Bone marrow (tissue), 2 donors: ENCODE measurements at places on chromosomes 13 and 19.
A peak's percentile ranks its signal among the peaks of the same experiment; 100 is the strongest.

GRCh38 chr13:110782185-110782584, 68.7 kb downstream of the ING1 start:
- DNase-seq, result no peak

- DNase-seq, result peak; percentile 21
Observed at GRCh38 chr19:18437491-18438330, at the start of gene ISYNA1. ISYNA1 (minus strand) TSS chr19:18438133; CDS start chr19:18437979, 154 bp downstream.

DNA sequence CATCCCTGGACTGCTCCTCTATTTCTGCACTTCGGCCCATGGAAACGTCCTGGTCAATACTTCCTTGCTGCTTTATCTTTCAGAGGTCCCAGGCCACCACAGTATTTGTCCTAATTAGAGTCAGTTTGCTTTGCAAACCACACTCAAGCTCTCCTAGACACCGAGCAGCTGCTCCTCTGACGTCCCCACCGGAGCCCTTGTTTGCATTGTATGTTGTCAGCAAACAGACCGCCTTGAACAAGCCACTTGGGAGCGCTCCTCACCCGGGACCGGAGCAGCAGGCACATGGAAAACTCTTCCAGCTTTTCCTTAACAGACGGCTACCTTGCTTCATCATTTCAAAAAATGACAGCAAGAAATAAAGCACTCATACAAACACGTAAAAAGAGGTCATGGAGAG, 51.5 kb upstream of the GTF3A start:
- no peak for DNase-seq

GRCh38 chr13:40480915-40481516, 185.4 kb downstream of the FOXO1 start:
- no peak for DNase-seq

DNA sequence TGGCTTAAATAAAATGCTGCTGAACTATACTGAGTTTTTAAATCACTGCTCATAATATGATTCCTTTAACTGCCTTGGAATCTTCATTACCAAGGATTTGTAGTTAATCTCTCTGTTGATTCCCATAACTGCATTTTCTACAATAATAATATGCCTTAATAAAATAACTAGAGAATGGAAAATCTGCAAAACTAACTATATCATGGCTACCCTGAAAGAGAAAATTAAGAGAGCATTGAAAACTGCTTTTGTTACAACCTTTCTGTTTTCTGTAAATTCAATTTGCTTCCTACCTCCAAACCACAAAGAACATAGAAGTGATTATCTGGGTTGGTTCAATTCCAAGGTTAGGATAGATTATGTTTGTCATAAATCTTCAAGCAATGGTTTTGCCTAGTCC, 202.8 kb upstream of the ATXN8OS start:
- no peak for DNase-seq
